ENCODE measurements at places on chromosomes 6 and 20.

DNA sequence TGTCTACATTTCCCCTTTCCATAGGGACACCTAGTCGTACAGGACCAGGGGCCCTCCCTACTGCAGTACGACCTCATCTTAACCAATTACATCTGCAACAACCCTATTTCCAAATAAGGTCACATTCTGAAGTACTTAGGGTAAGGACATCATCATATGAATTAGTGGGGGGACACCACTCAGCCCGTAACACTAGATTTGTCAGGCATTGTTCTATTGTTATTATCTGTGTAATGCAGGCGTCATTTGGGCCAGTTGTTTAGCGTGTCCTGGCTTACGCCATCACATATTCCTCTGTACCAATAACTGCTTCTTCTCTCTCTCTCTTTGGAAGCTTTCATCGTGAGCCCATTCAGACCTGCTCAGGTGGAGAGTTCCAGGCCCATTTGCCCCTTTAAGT is 89.3 kb downstream of the CAP2 start:
- no peak for DNase-seq

GRCh38 chr6:160198606-160199211 is 59.9 kb downstream of the SLC22A2 start:
- no peak for DNase-seq

- no peak for DNase-seq
Observed at GRCh38 chr20:11922561-11922960, 4.9 kb downstream of the BTBD3 start.

- DNase-seq: no peak
Observed at GRCh38 chr6:17388365-17388764, 5.0 kb upstream of the CAP2 start.

GRCh38 chr6:5729813-5730517 is 276.8 kb downstream of the NRN1 start:
- no peak for DNase-seq

GRCh38 chr6:41549673-41550072 is 3.5 kb downstream of the FOXP4 start:
- no peak for DNase-seq

- DNase-seq: no peak
Observed at GRCh38 chr6:95530176-95530819, 47.0 kb upstream of the MANEA start.

DNA sequence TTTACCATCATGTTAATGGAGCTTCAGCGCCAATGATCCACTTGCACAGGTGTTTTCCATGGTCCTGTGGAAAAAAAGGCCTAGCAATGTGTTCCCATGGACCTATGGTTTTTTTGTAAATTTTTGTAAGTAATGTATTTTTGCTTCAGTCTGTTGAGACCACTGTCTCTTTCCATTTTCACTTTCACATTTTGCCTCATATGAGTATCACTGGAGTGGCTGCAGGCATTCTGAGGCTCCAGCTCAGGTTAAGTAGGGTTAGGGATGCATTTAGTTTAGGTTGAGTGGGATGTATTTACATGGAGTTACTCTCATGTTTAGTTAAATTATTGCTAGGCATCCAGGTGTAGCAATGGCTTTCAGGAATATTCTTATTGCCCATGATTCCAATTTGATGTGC is 19.2 kb upstream of the LMBRD1 start:
- DNase-seq: no peak

DNA sequence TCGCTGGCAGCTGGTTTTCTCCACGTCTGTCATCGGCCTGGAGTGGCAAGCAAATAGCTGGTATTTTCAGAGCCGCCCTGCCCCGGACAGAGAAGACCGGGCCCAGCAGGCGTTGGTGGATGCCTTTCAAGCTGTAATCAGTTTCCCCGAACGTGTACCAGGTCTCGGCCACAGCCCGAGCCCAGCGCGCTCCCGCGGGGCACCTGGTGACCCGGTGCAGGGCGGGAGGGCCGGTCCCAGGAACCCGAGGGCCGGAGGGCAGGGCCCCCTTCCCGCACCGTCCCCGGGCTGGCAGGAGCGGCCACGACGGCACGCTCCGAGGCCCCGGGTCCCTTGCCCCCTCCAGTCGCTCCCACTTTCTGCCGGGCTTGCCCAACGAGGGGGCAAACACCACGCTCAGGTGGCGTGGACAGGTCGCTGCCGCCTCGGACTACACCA is 348 bp upstream of the PYGB start:
- DNase-seq: no peak

DNA sequence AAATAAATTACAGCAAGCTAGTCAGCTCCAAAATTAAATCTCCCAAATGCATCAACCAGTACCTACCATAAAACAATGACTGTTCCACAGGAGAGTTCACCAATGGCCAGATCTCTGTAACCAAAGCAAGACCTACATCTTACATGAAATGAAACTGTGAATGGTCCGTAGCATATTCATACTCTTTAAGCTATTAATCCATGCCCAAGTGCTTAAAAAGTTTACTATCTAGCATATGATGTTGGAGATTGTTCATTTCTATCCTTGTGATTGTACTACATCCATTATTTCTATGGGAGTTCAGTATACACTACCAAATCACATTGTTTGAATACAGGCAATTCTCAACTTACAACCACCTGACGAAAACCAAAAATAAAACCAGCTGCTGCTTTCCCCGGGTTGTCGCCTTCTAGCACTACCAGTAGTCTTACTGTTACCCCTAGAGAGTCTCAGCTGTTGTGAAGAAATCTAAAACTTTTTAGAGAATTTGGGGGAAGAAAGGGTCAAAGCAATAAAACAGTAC is 38.0 kb downstream of the HIVEP2 start:
- no peak for DNase-seq

- no peak for DNase-seq
Observed at GRCh38 chr20:45946149-45946970, 11.9 kb downstream of the PCIF1 start.

DNA sequence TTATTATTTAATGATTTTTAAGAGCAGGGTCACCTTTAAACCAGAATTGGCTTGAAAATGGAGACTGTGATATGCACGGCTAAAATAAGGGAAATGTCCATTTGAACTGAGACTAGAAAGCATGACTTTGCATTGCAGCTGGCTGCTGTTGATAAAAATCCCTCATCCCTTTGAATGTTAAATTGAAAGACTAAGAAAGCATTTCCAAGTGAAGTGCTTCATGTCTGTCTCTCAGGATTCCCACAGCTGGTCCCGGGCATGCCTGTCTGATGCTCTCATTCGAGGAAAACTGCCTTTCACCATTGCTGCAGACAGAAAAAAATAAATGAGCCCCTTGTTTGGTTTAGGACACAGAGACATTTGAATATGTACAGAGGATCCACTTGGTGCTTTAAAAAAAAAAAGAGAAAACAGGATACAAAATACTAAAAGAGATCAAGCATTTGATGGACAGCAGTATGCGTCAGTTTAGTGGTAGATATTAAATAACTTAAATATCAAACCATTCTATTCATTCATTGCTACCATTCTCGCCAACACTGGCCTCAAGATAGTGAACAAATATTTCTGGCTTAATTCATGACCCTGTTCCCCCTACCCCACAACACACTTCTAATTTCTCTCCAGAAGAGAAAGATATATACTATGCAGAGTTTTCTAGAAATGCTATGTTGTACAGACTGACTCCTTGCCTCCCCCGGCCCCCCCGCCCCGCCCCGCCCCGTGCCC is 55.0 kb downstream of the TBC1D7 start:
- DNase-seq: no peak

GRCh38 chr6:134391205-134391604 is 73.3 kb upstream of the SGK1 start:
- no peak for DNase-seq

DNA sequence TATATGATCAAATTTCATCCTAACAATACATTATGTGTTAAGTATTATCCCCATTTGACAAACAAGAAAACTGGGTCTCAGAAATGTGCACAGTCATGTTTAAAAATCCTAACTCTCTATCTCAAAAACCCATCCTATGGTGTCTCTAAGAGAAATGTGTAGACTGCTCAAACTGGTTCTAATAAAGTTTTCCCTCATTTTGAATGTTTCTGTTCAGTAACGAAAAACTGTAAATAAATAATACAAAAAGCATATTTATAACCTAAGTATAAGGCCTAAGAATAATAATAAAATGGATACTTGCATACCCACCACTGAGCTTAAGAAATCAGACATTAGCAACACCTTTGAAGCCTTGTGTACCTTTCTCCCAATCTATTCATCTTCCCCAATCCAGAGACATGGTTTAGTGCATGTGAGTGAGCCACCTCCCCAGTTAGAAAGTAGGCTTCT is 39.0 kb downstream of the TNFAIP3 start:
- no peak for DNase-seq

DNA sequence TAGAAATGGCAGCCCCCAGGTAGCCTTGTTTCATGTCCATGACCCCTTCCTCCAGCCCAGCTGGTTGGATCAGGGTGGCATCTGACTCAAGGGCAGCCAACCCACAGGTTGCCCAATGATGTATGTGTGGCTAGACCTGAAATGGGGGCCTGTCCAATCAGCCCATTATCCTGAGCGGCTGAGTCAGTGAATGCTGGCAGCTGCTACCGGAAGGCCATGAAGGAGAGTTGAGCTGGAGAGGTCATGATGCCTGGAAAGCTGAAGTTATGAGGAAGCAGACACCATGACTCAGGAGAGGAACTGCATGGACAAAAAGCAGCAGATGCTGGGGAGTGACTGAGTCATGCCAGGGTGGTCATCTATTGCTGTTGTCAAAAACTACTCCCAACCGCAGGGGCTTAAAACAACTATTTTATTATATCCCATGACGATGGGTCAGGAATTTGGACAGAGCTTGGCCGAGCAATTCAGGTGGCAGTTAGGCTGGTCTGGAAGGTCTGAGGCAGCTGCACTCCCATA is 67.3 kb downstream of the MDGA1 start:
- no peak for DNase-seq

DNA sequence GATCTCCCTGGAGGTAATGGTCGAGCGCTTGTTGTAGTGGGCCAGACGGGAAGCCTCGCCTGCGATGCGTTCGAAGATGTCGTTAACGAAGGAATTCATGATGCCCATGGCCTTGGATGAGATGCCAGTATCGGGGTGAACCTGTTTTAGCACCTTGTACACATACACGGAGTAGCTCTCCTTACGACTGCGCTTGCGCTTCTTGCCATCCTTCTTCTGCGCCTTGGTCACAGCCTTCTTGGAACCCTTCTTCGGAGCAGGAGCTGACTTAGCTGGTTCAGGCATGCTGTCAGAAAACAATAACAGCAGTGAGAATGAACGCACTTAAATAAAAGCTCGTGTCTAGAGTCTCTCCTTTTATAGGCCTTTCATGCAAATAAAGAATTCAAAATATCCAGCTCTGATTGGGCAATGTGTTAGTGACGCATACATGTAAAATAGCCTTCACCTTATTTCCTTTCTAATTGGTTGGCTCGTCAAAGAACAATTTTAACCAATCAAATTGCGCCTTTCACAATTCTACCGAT is 129.2 kb downstream of the HFE start:
- DNase-seq: peak; percentile 65

GRCh38 chr6:112199001-112199403 is 55.4 kb downstream of the LAMA4 start:
- no peak for DNase-seq

DNA sequence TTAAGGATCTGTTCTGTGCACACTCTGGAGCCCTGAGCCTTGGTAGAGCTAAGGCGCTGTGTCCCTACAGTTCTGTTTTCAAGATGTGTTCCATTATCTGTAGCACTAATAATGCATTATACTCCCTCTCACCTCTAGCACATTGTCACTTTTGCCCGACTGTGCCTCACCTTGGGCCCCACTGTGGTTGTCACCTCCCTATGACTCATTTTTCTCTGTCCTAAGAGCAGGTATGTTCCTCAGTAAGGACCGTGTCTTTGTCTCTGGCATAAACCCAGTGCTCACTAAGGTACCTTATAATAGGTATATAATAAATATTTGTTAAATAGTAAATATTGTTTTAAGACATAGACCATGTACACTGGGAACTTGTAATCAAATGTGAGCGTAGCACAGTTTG is 942.5 kb upstream of the CITED2 start:
- DNase-seq: no peak

DNA sequence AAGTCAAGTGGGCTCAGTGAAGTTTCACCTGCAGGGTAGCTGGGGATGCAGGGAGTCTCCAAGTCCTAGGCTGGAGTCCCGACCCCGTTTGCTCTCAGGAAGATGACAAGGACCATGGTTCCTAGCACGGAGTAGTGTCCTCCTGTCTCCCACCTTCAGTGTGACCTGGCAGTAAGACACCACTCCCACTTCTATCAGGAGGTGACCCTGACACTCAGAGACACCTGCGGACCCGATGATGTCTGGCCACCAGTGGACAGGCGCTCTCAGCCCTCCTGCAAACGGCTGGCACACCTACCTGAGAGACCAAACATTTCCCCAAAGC is 1.1 kb downstream of the SOD2 start:
- no peak for DNase-seq

DNA sequence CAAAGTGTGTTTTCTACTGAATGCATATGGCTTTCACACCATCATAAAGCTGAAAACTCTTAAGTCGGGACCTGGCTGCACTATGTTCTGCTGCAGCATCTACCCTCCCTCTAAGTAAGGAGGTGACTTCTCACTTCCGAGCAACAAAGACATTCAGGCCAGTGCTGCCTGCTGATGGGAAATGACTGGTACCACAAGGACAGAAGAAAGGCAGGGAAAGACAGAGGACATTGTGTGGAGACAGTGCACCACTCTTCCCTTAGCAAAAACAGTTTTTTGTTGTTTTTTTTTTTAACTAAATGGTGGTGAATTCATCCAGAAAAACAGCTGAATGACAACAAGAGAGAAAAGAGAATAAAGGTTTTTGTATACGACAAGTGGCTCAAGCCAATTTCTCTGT is 81.5 kb downstream of the MAP7 start:
- no peak for DNase-seq

DNA sequence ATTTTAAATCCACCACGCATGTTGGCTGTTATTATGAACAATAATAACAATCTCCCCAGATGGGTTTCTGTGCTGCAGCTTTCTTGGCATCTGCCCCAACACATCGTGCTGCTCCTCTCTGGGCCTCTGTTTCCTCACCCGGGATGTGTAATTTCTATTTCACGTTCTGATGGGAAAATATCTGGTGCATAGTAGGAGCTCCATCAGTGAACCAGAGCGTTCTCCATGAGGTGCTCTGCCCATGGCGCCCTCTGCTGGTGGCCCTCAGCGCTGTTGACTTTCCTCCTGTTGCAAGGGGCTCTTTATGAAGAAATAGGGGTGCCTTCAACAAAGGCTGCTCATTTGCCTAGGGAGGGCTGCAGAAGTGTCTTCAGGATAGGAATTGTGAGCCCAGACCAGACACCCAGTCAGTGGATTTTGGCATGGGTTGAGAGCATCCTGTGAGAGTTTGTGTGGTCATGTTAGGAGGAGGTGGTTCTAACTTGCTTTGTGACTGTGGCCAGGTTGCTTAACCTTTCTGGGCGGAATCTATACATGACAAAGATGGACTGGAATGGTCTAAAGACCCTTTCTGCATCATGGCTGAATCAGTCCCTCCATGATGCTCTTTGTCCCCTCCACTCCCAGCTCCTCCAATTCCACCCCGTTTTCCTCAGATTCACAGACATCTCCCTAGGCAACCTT is 8.1 kb downstream of the SCRT2 start:
- DNase-seq: no peak

- no peak for DNase-seq
Observed at GRCh38 chr6:13248994-13249393, 79.3 kb downstream of the TBC1D7 start.

- DNase-seq: no peak
Observed at GRCh38 chr20:34337982-34338726, 24.9 kb upstream of the ITCH start.

- no peak for DNase-seq
Observed at GRCh38 chr20:62117362-62117646, 5.0 kb upstream of the LSM14B start.

- no peak for DNase-seq
Observed at GRCh38 chr6:33915134-33915533, 111.3 kb upstream of the MLN start.

- DNase-seq: no peak
Observed at GRCh38 chr20:2538931-2539720, 2.8 kb downstream of the TMC2 start.

All from NCI-H2081 (cell line).